ENCODE measurements at places on chromosomes 1 and 21.
A peak's percentile ranks its signal among the peaks of the same experiment; 100 is the strongest.

DNA sequence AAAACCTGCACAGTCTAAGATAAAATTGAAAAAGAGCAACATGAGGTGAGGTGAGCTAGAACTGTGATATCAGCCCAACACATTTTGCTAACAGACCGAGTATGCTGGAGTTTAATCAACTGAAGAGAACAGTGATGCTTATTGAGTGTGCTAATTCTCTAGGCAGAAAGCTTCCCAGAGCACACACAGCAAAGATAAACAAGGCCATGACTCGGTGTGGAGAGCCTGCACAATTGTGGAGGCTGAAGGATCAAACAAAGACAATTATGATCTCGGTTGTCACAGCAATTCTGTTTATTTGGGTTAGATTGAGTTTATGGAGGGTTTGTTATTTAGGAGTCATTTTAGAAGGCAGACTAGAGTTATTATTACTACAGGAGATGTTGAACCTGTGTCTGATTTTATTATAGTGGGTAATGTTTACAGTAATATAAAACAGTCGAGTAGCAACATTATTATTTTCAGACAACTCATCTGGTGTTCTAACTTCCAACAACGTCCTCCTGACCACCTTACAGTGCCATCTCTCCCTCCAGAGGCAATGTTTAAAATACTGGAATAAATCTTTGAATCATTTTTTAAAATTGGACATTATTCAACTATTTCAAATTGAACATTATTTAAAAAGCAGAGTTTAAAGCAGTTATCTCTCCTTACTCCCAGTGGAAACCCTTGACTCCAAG lies 40.2 kb downstream of the DPT start:
- no peaks in the 10 kb centered on the region for H3K27me3 ChIP-seq
- H3K4me1 ChIP-seq, result peaks cover 8% of the 10 kb centered on the region
- no peak overlapping the region for H3K27ac ChIP-seq
- H3K36me3 ChIP-seq, result no peaks in the 10 kb centered on the region
- no peak overlapping the region for H3K4me3 ChIP-seq
- no peak for DNase-seq

- no peaks in the 10 kb centered on the region for H3K36me3 ChIP-seq
- no peak overlapping the region for H3K4me3 ChIP-seq
- no peaks in the 10 kb centered on the region for H3K27me3 ChIP-seq
- H3K4me1 ChIP-seq, result no peaks in the 10 kb centered on the region
- H3K27ac ChIP-seq, result no peak overlapping the region
- no peak for DNase-seq
Observed at GRCh38 chr1:81114191-81114590, 686.5 kb upstream of the ADGRL2 start.

GRCh38 chr1:227775841-227776240 lies 39.6 kb upstream of the PRSS38 start:
- no peak for DNase-seq
- H3K36me3 ChIP-seq, result peaks cover 12% of the 10 kb centered on the region
- H3K27ac ChIP-seq, result no peak overlapping the region
- H3K4me1 ChIP-seq, result peaks cover 11% of the 10 kb centered on the region
- no peak overlapping the region for H3K4me3 ChIP-seq

DNA sequence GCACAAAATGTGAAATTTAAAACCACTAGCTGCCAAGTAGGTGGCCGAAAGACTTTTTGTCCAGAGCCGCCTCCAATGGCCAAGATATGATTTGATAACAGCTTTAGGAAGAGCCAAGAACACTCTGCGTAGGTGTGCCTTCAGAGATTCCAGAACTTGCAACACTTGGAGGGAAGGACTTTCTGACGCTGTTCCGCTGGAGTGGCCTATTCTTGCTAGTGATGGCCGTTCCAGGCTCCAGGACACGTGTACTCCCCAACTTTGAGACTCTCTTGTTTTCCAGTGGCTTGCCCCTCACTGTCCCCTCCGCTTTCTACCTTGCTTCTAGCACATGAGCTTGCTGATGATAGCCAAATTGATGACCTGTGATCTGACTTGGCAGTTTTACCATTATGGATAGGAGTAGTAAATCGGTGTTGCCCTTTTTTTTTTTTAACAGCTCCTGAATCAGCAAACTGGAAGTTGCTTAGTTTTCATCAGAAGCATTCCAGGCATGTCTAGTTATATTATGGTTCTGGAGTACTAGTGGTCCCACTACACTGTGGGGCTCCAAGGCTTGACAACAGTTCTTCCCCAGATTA lies 1.0 kb downstream of the PRDX6 start:
- DNase-seq, result peak; percentile 27
- H3K4me3 ChIP-seq, result peak overlapping the region; percentile 91

DNA sequence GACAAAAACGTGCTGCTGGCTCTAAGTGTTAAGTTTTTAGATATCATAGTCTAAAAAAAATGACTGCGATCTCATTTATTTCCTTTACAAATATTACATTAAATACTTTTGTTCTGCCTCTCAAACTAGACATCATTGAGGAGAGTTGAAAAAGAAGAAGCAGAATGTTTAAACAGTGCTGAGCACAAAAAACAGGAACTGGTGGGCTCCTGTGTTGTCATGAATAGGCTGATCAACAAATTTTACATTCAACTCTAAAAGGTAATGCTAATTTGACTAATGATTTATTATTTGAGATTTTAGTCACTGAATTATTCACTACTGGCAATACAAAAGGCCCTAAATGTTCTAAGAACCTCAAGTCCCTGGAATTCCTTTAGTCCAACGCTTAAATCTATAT lies 66.1 kb downstream of the GPATCH2 start:
- H3K4me1 ChIP-seq, result no peaks in the 10 kb centered on the region
- H3K27ac ChIP-seq, result no peak overlapping the region
- DNase-seq, result no peak
- H3K27me3 ChIP-seq, result no peaks in the 10 kb centered on the region
- peaks cover 5% of the 10 kb centered on the region for H3K36me3 ChIP-seq
- no peak overlapping the region for H3K4me3 ChIP-seq

- peak overlapping the region; percentile 8 for H3K4me3 ChIP-seq
- no peak for DNase-seq
- H3K27me3 ChIP-seq, result no peaks in the 10 kb centered on the region
- no peak overlapping the region for H3K27ac ChIP-seq
- H3K4me1 ChIP-seq, result peaks cover 68% of the 10 kb centered on the region
Observed at GRCh38 chr1:109273570-109274288, 9.2 kb downstream of the PSRC1 start.

DNA sequence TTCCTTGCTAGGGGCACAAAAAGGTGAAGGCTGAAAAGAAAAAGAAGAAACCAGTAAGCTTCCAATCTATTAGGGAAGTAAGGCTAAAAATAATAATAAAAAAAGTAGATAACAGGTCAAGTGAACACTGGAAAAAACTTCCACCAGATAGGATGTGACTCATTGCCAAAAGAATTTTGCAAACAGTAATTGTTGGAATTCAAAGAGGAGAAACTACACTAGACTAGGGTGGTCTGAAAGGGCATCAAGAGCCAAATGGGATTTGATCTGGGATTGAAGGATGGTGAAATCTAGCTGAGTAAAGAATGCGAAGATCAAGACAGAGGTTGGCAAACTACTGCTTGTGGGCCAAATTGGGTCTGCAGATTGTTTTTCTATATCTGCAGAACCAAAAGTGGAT lies 6.0 kb upstream of the ST6GALNAC3 start:
- no peak overlapping the region for H3K4me3 ChIP-seq
- H3K27me3 ChIP-seq, result no peaks in the 10 kb centered on the region
- no peaks in the 10 kb centered on the region for H3K36me3 ChIP-seq
- no peak for DNase-seq

DNA sequence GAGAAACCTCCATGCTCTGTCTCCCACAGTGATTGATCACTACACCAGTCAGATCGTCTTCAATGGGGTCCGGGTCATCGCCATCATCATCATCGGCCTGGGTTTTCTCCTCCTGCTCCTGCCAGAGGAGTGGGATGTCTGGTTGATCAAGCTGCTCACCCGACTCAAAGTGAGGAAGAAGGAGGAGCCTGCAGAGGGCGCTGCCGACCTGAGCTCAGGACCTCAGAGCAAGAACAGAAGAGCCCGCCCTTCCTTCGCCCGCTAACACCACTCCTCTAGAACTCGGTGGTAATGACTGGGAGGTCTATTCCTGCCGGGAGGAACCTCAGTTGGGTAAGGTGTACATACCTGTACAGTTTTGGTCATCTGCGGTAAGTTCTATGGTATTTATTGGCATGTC lies 50.3 kb upstream of the COA6 start:
- no peak overlapping the region for H3K4me3 ChIP-seq
- no peak overlapping the region for H3K27ac ChIP-seq
- peaks cover 63% of the 10 kb centered on the region for H3K27me3 ChIP-seq
- no peaks in the 10 kb centered on the region for H3K36me3 ChIP-seq
- peaks cover 15% of the 10 kb centered on the region for H3K4me1 ChIP-seq

- no peaks in the 10 kb centered on the region for H3K27me3 ChIP-seq
- DNase-seq, result no peak
- H3K27ac ChIP-seq, result no peak overlapping the region
- no peaks in the 10 kb centered on the region for H3K4me1 ChIP-seq
Observed at GRCh38 chr1:89672489-89673183, 39.7 kb downstream of the LRRC8C start.

GRCh38 chr1:41578712-41579335 lies 94.3 kb upstream of the EDN2 start:
- H3K36me3 ChIP-seq, result no peaks in the 10 kb centered on the region
- no peak overlapping the region for H3K4me3 ChIP-seq
- DNase-seq, result no peak
- H3K27me3 ChIP-seq, result peaks cover 4% of the 10 kb centered on the region
- peaks cover 35% of the 10 kb centered on the region for H3K4me1 ChIP-seq
- peak overlapping the region; percentile 31 for H3K27ac ChIP-seq

DNA sequence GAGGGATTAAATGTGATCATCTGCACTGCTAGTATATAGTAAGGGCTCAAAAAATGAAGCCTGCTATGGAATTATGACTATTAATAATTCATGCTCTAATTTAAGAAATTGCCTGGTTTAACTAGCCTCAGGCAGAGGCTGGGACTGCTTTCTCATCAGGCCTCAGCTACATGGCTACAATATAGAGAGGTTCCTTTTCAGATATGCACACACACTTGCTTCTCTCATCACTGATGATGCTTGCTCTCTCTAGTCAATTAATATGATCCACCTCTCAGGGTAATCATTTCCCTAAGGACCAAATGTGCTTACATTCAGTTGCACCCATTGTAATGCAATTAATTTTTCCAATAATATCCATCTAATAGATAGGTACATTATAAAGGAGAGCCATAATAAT lies 324.9 kb upstream of the ST6GALNAC5 start:
- DNase-seq, result no peak
- H3K36me3 ChIP-seq, result peaks cover 16% of the 10 kb centered on the region
- H3K27ac ChIP-seq, result no peak overlapping the region
- H3K4me3 ChIP-seq, result no peak overlapping the region

DNA sequence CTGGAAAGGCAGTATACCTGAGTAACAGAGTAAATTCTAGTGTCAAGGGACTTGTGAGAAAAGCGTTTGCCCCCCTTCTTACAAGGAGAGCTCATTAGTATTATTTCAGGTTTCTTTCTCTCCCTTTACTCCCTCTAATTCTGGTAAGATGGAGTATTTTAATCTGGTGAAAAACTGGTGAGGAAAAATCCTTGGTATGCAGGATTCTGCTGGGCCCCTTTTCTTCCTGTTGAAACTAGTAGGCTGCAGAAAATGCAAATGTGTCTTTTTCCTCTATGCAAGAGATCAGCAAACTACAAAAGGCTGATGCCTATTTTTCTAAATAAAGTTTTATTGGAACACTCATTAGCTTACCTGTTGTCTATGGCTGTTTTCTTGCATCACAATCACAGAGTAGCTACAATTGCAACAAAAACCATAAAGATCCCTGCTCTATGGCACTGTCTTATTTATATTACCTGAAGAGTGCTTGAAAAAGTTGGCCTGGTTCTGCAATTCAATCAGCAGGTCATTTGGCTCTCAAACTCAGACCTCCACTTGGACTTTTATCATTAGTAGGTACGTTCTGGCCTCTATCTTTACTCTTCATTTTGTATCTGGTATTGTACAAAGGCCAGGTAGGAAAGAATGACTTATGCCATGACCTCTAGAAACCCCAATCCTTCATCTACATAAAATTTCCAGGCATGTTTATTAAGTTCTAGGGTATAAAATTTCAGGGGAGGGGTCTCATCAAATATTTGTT lies 109.6 kb downstream of the AKT3 start:
- H3K27ac ChIP-seq, result no peak overlapping the region
- H3K4me1 ChIP-seq, result peaks cover 13% of the 10 kb centered on the region
- no peaks in the 10 kb centered on the region for H3K27me3 ChIP-seq
- H3K36me3 ChIP-seq, result peaks cover 21% of the 10 kb centered on the region
